ENCODE measurements at places on chromosomes 6 and 20.
A peak's percentile ranks its signal among the peaks of the same experiment; 100 is the strongest.

GRCh38 chr6:158831571-158831970 is 12.4 kb upstream of the EZR start:
- no peak overlapping the region for H3K4me3 ChIP-seq
- no peak for DNase-seq
- no peaks in the 10 kb centered on the region for H3K27me3 ChIP-seq

DNA sequence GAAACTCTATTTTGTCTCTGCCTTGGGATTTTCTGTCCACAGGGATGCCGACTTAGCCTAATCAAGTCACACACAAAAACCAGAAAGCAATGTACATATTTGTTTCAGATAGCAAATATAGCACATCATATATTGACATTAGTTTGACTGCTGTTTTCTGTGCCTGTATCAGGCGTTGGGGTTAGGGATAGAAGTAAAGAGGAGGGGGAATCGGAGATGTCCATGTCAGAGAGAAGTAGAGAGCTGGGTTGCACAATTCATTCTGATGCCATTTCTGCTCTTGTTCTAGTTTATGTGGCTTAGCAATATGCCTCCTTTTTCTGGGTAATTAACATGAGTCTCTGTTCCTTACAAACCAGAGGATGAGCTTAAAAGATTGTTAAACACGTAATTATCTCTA is 14.7 kb upstream of the IPCEF1 start:
- no peak overlapping the region for H3K27ac ChIP-seq
- DNase-seq: no peak
- no peaks in the 10 kb centered on the region for H3K36me3 ChIP-seq
- H3K27me3 ChIP-seq: no peaks in the 10 kb centered on the region

DNA sequence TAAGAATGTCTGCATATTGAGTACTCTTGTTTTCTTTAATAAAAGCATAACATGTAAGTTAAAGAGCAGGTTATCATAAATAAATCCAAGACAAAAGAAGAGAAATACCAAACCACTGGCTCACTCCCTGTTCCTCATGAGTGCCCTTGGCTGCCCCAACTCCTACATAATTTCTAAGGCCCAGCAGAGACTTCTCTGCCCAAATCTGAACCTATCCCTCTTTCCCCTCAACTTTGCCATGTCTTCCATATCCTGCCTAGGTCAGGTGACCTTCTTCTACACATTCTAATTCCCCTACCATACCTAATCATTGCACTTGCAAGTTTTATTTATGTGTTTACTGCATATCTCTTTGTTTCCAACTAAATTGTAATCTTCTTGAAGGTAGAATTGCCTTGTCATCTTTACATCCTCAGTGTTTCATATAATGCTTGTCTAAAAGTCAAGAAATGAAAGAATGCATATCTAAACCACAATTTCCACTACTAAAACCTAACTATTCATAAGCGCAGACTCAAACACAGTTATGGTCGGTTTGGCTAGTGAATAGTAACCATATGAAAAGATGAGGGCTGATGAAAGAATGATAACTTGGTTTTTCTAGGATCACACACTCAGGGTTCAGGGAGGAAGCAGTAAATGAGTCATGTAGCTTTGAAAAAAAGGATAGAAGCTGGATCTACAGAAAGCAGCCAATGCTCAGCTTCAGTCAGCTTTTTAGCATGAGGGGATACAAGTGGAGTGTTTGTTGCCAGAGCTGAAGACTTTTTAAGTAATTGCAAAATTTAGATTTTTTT is 53.3 kb upstream of the EYA4 start:
- no peak overlapping the region for H3K4me3 ChIP-seq
- no peak overlapping the region for H3K27ac ChIP-seq
- H3K36me3 ChIP-seq: no peaks in the 10 kb centered on the region
- no peaks in the 10 kb centered on the region for H3K27me3 ChIP-seq
- DNase-seq: no peak

- DNase-seq: no peak
- H3K4me1 ChIP-seq: no peaks in the 10 kb centered on the region
- no peak overlapping the region for H3K27ac ChIP-seq
- H3K27me3 ChIP-seq: no peaks in the 10 kb centered on the region
- H3K36me3 ChIP-seq: no peaks in the 10 kb centered on the region
These were observed 239.8 kb upstream of the SULF2 start for GRCh38 chr20:48025051-48025515.

GRCh38 chr20:24954151-24954550 is 5.1 kb downstream of the CST7 start:
- H3K27ac ChIP-seq: peak overlapping the region; percentile 93
- no peak overlapping the region for H3K4me3 ChIP-seq
- no peaks in the 10 kb centered on the region for H3K36me3 ChIP-seq
- H3K27me3 ChIP-seq: no peaks in the 10 kb centered on the region
- peaks cover 95% of the 10 kb centered on the region for H3K4me1 ChIP-seq
- DNase-seq: no peak

- no peak for DNase-seq
- H3K36me3 ChIP-seq: no peaks in the 10 kb centered on the region
- no peak overlapping the region for H3K4me3 ChIP-seq
- H3K27me3 ChIP-seq: peaks cover 86% of the 10 kb centered on the region
- H3K27ac ChIP-seq: no peak overlapping the region
These were observed 5.6 kb downstream of the TFAP2A start for GRCh38 chr6:10409233-10409721.

GRCh38 chr6:34888874-34889555 is at the start of gene ANKS1A:
Gene ANKS1A (plus strand): TSS chr6:34889255. CDS start chr6:34889403, 148 bp downstream.
- peak within 1 kb of the TSS; percentile 78 for H3K4me3 ChIP-seq
- peaks cover 10% of the 10 kb centered on the region for H3K36me3 ChIP-seq
- H3K27me3 ChIP-seq: no peaks in the 10 kb centered on the region
- peak within 1 kb of the TSS; percentile 88 for H3K27ac ChIP-seq
- H3K4me1 ChIP-seq: peaks cover 57% of the 10 kb centered on the region
- DNase-seq: peak; percentile 96

- H3K4me3 ChIP-seq: no peak overlapping the region
- H3K36me3 ChIP-seq: no peaks in the 10 kb centered on the region
- no peaks in the 10 kb centered on the region for H3K27me3 ChIP-seq
These were observed 1132.5 kb upstream of the MAP3K7 start for GRCh38 chr6:91719414-91719813.

DNA sequence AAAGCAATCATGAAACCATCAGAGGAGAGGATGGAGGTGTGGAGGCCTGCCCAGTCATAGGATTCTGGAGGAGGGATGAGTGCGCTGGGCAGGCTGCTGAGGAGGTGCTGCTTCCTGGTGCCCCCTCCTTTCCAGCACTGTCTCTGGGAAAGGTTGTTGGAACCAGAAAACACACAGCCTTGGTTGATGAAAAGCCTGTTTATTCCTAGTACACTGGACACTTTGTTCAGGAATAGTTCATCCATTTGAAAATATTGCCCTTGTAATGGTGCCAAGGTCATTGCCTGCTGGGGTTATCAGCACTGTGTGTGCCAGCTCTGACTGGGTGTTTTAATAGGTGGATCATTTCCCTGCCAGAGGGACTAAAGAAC is 83.7 kb upstream of the ARMC2 start:
- no peaks in the 10 kb centered on the region for H3K27me3 ChIP-seq
- H3K4me1 ChIP-seq: peaks cover 6% of the 10 kb centered on the region
- no peak overlapping the region for H3K4me3 ChIP-seq
- H3K27ac ChIP-seq: peak overlapping the region; percentile 21
- H3K36me3 ChIP-seq: no peaks in the 10 kb centered on the region

- H3K36me3 ChIP-seq: no peaks in the 10 kb centered on the region
- peak overlapping the region; percentile 100 for H3K27ac ChIP-seq
- peaks cover 14% of the 10 kb centered on the region for H3K4me1 ChIP-seq
- peak overlapping the region; percentile 47 for H3K4me3 ChIP-seq
These were observed 118.7 kb downstream of the HFE start for GRCh38 chr6:26205625-26206574.

DNA sequence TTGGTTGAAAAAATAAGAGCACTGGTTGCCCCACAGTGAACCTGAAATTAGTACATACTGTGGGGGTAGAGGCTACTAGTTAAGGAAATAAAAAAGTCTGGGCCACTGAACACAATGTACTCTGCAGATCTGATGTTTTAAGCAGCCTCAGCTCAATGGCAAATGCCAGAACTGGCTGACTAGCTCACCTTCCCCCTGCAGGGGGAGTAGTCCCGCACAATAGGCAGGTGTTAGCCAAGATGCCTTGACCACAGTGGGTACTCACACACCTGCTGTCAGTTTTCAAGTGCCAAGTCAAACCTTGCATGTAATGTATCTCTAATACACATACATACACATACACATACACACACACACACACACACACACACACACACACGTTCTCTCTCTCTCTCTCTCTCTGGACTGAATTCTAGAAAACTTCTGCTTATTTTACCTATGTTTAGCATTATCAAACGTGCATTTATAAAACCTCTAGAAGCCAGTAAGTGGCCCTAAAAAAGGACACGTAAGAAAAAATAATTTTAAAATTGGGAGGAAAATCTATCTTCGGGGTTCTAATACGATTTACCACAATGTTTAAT is 36.1 kb downstream of the GMDS start:
- H3K4me3 ChIP-seq: no peak overlapping the region
- H3K27me3 ChIP-seq: no peaks in the 10 kb centered on the region
- H3K4me1 ChIP-seq: no peaks in the 10 kb centered on the region
- H3K36me3 ChIP-seq: no peaks in the 10 kb centered on the region
- no peak for DNase-seq
- H3K27ac ChIP-seq: no peak overlapping the region

DNA sequence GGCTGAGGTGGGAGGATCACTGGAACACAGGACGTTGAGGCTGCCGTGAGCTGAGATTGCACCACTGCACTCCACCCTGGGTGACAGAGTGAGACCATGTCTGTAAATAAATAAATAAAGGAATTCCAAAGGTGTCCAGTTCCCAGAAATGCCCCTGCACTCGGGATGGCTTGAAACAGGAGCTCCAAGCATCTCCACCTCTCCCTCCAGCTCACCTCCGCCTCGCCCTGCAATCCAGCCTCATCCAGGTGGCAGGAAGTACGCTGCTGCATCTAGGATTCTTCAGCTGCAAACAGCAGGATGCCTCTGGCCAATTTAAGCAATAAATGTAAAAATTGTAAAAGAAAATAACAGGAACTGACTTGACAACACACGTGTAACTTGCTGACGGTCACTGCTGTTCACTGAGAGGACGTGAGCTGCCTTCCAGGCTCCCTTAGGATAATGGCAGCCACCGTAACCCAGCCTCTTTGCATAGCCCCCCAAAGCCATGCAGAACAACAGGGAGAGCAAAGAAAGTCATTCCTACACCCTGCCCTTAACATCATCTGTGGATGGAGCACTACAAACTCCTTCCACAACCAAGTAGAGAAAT is 11.4 kb upstream of the GRM4 start:
- peaks cover 35% of the 10 kb centered on the region for H3K27me3 ChIP-seq
- peak; percentile 44 for DNase-seq
- H3K4me3 ChIP-seq: no peak overlapping the region
- H3K4me1 ChIP-seq: peaks cover 11% of the 10 kb centered on the region

- no peak overlapping the region for H3K4me3 ChIP-seq
- H3K36me3 ChIP-seq: no peaks in the 10 kb centered on the region
- no peak for DNase-seq
- no peaks in the 10 kb centered on the region for H3K4me1 ChIP-seq
These were observed 134.8 kb upstream of the TSHZ2 start for GRCh38 chr20:52837378-52837777.

DNA sequence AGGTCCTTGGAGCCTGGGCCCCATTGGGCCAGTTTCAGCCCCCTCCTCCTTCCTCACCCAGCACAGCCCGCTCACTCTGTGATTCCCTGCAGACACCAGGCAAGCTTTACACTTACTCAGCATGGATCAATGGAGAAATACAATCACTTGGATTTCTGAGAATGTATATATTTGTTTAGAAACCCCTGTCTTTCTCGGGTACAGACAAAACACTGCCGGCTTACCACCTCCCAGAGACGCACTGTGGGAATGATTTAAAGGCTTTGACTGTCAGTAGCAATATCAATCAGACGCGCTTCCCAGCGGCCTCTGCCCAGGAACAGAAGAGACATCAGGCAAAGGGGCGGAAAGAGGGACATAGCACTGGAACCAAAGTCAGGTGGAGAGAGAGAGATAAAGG is 186.5 kb downstream of the MAFB start:
- peaks cover 37% of the 10 kb centered on the region for H3K4me1 ChIP-seq
- DNase-seq: no peak
- no peak overlapping the region for H3K27ac ChIP-seq

DNA sequence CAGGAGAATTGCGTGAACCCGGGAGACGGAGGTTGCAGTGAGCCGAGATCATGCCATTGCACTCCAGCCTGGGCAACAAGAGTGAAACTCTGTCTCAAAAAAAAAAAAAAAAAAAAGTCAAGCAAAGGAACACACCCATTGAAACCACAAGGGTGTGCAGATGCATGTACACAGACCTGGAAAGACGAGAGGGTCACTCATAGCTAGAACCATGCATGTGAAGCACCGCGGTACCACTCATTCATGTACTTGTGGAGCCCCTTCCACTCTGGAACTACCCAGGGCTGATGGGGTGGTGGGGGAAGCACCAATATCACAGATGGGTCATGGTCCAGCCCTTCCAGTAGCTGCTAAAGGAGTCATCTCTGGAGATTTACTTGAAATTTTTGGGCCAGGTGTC is 7.4 kb upstream of the TJAP1 start:
- no peaks in the 10 kb centered on the region for H3K36me3 ChIP-seq
- DNase-seq: no peak
- no peaks in the 10 kb centered on the region for H3K27me3 ChIP-seq
- no peaks in the 10 kb centered on the region for H3K4me1 ChIP-seq
- H3K27ac ChIP-seq: no peak overlapping the region

- H3K4me1 ChIP-seq: no peaks in the 10 kb centered on the region
- no peak overlapping the region for H3K27ac ChIP-seq
- no peaks in the 10 kb centered on the region for H3K36me3 ChIP-seq
- H3K4me3 ChIP-seq: no peak overlapping the region
- no peaks in the 10 kb centered on the region for H3K27me3 ChIP-seq
- no peak for DNase-seq
These were observed 383.8 kb upstream of the MAP3K7 start for GRCh38 chr6:90970672-90971071.

GRCh38 chr6:105136431-105137350 is 43.1 kb downstream of the POPDC3 start:
- H3K36me3 ChIP-seq: no peaks in the 10 kb centered on the region
- peak overlapping the region; percentile 14 for H3K27ac ChIP-seq

DNA sequence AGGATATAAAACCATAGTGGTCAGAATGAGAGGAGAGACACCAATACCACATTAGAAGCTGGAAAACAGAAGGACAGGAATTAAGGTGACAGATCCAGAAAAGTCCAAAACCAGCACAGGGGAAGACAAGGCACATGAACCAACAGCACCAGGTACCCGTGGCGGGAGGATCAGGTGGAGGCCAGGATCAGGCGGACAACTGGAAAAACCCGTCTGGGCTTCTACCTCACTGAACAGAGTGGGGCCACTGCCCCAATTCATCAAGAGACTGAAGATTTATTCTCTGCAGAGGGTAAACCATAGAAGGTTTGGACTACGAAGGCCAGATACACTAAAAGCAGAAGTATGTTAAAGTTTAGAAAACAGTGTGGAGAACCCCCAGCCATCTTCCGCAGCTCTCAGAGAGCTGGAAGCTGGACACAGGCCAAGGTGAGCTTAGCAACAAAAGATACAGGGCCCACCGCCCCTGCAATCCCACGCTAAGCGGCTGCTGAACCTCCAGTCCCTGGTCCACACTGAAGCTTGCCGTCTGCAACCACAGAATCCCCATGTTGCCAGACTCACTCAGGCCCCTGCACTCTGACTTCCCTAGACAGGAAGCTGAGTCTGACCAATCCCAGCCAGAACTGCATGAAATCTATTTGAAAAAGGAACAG is 29.9 kb downstream of the ABHD12 start:
- peaks cover 7% of the 10 kb centered on the region for H3K4me1 ChIP-seq
- no peaks in the 10 kb centered on the region for H3K36me3 ChIP-seq
- H3K4me3 ChIP-seq: no peak overlapping the region
- DNase-seq: no peak
- H3K27me3 ChIP-seq: no peaks in the 10 kb centered on the region
- H3K27ac ChIP-seq: peak overlapping the region; percentile 59

GRCh38 chr20:2794866-2795447 is 5.5 kb downstream of the CPXM1 start:
- peaks cover 10% of the 10 kb centered on the region for H3K27me3 ChIP-seq
- no peaks in the 10 kb centered on the region for H3K36me3 ChIP-seq
- H3K27ac ChIP-seq: no peak overlapping the region
- H3K4me3 ChIP-seq: no peak overlapping the region
- no peak for DNase-seq
- H3K4me1 ChIP-seq: peaks cover 4% of the 10 kb centered on the region

All from spleen (tissue), 13 donors.